Activated CD4-positive, alpha-beta T cell treated with anti-CD3 and anti-CD28 coated beads, Interleukin-2, amount 10 ng/mL, durations not matched to agents 7 days and 5 days (primary cell): ENCODE measurements at places on chromosomes 3 and 15. TPM values are rescaled to one million over a fixed set of nuclear protein-coding genes. Genes with fewer than 3 reads are reported as not detected.

Gene SIDT1
- 31.6 TPM for total RNA-seq

DNA sequence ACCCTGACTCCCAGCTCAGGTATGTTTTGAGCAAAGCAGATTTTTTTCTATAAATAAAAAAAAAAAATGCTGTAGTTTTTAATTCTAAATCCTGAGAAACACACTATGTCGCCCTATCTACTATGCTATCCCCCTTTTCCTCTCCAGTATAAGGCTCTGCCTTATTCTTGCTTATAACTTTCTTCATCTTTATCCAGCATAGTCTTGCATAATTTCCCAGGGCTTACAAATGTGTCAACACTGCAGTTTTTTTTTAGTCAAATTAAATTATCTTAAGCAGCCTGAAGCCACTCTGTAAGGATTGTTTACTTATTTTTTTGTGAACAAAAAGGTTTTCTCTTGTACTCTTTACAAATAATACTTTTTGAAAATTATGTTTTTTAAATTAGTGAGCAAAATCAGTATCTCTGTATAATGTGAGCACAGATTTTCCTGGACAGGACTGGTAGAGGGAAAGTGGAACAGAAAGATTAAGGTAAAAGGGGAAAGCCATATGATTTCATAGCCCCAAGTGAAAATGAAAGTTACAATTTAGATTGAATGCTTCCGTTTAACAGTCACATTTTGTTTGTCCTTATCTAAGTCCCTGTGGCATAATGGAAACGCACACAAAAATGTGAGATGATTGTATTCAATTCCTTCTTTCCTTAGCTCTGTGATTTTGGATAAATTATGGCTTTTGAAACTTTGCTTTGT, 5.6 kb upstream of the PYDC2 start:
- no peaks in the 10 kb centered on the region for H3K36me3 ChIP-seq
- no peaks in the 10 kb centered on the region for H3K4me1 ChIP-seq
- H3K27me3 ChIP-seq, result no peaks in the 10 kb centered on the region
- DNase-seq, result no peak
- H3K4me3 ChIP-seq, result no peak overlapping the region

DNA sequence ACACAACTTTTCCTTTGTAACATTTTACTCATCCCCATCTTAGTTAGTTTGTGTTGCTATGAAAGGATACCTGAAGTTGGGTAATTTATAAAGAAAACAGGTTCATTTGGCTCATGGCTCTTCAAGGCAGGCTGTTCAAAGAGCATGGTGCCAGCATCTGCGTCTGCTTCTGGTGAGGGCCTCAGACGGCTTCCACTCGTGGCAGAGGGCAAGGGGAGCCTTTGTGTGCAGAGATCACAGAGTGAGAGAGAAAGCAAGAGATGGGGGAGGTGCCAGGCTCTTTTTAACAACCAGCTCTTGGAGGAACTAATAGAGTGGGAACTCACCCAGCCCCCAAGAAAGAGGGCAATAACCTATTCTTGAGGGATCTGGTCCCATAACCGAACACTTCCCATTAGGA, 23.1 kb downstream of the PLA2G4F start:
- peaks cover 1% of the 10 kb centered on the region for H3K4me1 ChIP-seq
- DNase-seq, result no peak
- H3K27ac ChIP-seq, result no peak overlapping the region
- H3K36me3 ChIP-seq, result no peaks in the 10 kb centered on the region
- peaks cover 9% of the 10 kb centered on the region for H3K27me3 ChIP-seq
- H3K4me3 ChIP-seq, result no peak overlapping the region

DNA sequence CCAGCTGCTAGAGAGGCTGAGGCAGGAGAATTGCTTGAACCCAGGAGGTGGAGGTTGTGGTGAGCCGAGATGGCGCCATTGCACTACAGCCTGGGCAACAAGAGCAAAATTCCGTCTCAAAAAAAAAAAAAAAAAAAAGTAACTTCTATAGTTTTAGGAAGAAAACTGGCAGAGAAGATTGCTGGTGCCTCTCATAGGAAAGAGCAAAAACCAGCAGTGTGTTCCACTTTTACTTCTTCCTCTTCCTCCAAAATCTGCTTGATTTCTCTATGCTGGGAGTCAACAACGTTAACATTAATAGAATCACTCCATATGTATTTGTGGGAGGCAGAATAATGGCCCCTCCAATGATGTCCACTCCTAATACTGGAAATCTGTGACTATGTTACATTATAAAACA, 12.5 kb upstream of the NR1D2 start:
- no peaks in the 10 kb centered on the region for H3K36me3 ChIP-seq
- no peak overlapping the region for H3K4me3 ChIP-seq
- peaks cover 6% of the 10 kb centered on the region for H3K27me3 ChIP-seq
- DNase-seq, result no peak

DNA sequence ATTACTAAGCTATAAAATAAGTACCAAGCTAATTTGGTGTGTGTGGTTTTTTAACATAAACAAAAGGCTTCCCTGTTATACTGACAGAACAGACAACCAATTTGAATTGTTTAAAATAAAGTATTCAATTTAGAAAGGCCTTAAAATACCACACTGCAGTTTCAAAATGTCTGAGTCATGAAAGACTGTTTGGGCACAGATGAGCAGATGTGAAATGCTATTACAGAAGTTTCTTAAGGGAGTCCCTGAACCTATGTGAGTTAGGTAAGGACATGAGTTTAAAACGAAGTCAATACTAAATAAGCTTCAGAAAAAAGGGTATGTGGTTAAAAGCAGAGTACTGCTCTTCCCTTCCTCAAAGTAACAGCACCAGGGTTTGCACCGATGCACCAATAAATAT, 69.7 kb upstream of the SETMAR start:
- H3K4me1 ChIP-seq, result no peaks in the 10 kb centered on the region
- DNase-seq, result no peak
- no peaks in the 10 kb centered on the region for H3K36me3 ChIP-seq
- no peak overlapping the region for H3K27ac ChIP-seq
- no peak overlapping the region for H3K4me3 ChIP-seq
